ENCODE measurements at places on chromosomes 13 and 19. TPM values are rescaled to one million over a fixed set of nuclear protein-coding genes. Genes with fewer than 3 reads are reported as not detected.

The ERICH4 gene
- total RNA-seq: not detected

The PCID2 gene
- total RNA-seq: 46.8 TPM

The TJP3 gene
- 20.6 TPM for total RNA-seq

The ANKRD24 gene
- 1.5 TPM for total RNA-seq

The B3GNT3 gene
- total RNA-seq: 0.47 TPM

The SLC25A41 gene
- 0.42 TPM for total RNA-seq

The RFPL4AL1 gene
- not detected for total RNA-seq

The ATP4A gene
- total RNA-seq: not detected

The KLK5 gene
- total RNA-seq: not detected

The FPR3 gene
- not detected for total RNA-seq

The SLC7A9 gene
- 0.32 TPM for total RNA-seq

DNA sequence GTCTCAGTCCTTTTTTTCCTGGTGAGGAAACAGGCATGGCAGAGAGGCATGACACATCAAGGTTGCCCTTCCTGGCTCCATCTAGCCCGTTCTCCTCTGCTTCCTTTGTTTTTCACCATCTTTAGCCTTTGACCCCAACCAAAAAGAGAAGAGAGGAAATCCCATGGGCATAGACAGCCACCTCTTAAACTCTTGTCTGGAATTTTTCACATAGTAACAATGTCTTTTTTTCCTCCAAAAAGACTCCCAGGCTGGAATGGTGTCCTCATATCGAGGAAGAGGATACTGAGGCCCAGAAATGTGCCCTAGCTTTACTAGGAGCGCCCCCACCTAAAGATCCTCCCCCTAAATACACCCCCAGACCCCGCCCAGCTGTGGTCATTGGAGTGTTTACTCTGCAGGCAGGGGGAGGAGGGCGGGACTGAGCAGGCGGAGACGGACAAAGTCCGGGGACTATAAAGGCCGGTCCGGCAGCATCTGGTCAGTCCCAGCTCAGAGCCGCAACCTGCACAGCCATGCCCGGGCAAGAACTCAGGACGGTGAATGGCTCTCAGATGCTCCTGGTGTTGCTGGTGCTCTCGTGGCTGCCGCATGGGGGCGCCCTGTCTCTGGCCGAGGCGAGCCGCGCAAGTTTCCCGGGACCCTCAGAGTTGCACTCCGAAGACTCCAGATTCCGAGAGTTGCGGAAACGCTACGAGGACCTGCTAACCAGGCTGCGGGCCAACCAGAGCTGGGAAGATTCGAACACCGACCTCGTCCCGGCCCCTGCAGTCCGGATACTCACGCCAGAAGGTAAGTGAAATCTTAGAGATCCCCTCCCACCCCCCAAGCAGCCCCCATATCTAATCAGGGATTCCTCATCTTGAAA is at the start of gene GDF15:
TSS of gene GDF15 (plus strand) at position 484 of the 868 bp plus-strand sequence. CDS start at position 516, 32 bp downstream.
- H3K36me3 ChIP-seq: no peaks in the 10 kb centered on the region
- peak; percentile 16 for DNase-seq
- no peak within 1 kb of the TSS for H3K27ac ChIP-seq
- H3K4me1 ChIP-seq: peaks cover 11% of the 10 kb centered on the region
- peaks cover 11% of the 10 kb centered on the region for H3K27me3 ChIP-seq
- no peak within 1 kb of the TSS for H3K4me3 ChIP-seq

DNA sequence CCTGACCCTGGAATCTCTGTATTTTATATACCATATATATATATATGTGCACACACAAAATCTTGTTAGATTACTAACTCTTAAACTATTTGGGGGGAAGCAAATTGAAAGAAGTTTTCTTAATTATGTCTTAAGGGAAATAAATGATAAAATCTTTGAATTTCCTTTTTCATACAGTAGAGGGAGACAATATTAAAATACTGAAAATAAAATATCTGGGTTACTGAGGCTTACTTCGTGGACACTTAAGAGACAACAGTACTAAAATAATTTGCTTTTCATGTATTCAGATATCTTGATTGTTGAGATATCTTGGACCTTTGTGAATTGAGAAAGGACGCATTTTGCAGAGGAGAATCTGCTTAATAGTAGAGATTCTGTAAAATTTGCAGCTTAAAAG is 17.0 kb downstream of the SUGT1 start:
- no peaks in the 10 kb centered on the region for H3K27me3 ChIP-seq
- H3K4me3 ChIP-seq: no peak overlapping the region
- peaks cover 55% of the 10 kb centered on the region for H3K36me3 ChIP-seq
- H3K27ac ChIP-seq: no peak overlapping the region

DNA sequence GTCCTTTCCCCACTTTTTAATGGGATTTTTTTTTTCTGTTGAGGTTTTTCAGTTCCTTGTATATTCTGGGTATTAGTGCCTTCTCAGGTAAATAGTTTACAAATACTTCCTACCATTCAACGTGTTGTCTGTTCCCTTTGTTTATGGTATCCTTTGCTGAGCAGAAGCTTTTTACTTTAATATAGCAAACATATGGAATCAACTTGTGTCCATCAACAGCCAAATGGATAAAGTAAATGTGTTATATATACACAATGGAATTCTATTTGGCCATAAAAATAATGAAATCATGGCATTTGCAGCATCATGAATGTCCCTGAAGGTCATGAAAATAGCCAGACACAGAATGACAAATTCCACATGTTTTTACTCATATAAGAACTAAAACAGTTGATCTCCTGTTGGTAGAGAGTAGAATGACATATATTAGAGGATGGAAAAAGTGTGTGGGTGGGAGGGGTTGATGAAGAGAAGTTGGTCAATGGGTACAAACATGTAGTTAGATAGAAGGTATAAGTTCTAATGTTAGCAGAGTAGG is 500.8 kb downstream of the SLITRK6 start:
- H3K27me3 ChIP-seq: no peaks in the 10 kb centered on the region
- no peaks in the 10 kb centered on the region for H3K36me3 ChIP-seq
- H3K27ac ChIP-seq: no peak overlapping the region

DNA sequence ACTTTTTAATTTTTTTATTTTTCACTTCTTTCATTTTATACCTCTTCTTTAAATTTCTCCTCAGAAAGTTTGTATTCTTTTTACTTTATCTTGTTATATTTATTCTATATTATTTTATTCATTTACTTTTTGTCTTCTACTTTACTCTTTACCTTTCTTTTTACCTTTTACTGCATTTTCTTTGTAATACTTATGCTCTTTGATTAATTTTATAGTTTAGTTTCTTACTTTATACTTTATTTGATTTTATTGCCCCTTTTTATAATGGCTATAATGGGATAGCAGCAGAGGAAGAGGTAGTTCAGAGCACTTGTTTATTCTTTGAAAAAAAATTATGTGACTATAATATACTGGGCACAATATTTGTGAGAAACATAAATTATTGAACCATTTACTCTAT is 542.6 kb upstream of the SPRY2 start:
- H3K36me3 ChIP-seq: no peaks in the 10 kb centered on the region
- no peak overlapping the region for H3K27ac ChIP-seq
- no peaks in the 10 kb centered on the region for H3K4me1 ChIP-seq
- no peaks in the 10 kb centered on the region for H3K27me3 ChIP-seq
- no peak overlapping the region for H3K4me3 ChIP-seq

- no peaks in the 10 kb centered on the region for H3K27me3 ChIP-seq
- H3K27ac ChIP-seq: no peak overlapping the region
- no peak for DNase-seq
- H3K4me1 ChIP-seq: peaks cover 48% of the 10 kb centered on the region
- H3K36me3 ChIP-seq: peaks cover 60% of the 10 kb centered on the region
Measured at GRCh38 chr19:8458380-8458779, 13.6 kb downstream of the HNRNPM start.

DNA sequence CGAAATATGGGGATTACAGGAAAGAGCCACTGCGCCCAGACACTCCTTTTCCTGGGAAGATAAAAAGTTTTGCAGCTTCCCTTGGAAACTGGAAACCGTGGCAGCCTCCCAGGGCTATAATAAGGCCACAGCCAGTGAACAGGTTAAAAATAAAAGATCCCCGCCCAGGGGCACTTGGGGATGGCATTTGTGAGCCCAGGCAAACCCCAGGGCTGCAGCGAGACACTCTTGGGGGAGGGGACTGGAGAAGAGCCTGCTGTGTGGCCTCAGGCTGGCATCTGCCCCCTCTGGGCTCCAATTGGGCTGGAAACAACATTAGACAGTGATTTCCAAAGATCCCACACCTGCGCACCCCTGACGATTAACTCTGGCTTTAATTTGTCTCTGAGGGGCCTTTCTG is 11.2 kb downstream of the FEM1A start:
- no peak for DNase-seq
- peaks cover 5% of the 10 kb centered on the region for H3K4me1 ChIP-seq
- H3K27me3 ChIP-seq: no peaks in the 10 kb centered on the region
- H3K27ac ChIP-seq: no peak overlapping the region

- no peaks in the 10 kb centered on the region for H3K4me1 ChIP-seq
- no peak overlapping the region for H3K27ac ChIP-seq
- no peak for DNase-seq
Measured at GRCh38 chr19:21617740-21618339, 112.4 kb downstream of the ZNF429 start.

GRCh38 chr13:95813139-95813538 is 136.2 kb downstream of the DNAJC3 start:
- H3K27ac ChIP-seq: no peak overlapping the region
- H3K36me3 ChIP-seq: no peaks in the 10 kb centered on the region
- H3K4me3 ChIP-seq: no peak overlapping the region

DNA sequence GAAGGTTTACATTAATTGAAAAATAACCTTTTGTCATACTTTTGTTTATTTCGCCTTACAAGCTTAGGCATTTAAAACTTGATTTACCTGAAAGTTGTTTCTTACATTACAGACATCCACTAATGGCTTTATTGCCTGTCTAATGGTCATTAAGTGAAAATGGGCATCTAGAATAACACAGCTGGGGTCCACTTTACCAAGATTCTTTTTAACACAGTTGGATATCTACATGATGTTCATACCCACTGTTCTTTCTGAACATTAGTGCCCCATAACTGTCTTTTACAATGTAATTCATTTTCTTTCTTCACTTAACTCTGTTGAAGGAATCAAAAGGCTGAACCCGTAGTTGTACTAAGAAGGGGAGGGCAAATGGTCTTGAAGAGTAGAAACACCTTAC is 19.8 kb upstream of the KLHL1 start:
- H3K4me1 ChIP-seq: no peaks in the 10 kb centered on the region
- no peaks in the 10 kb centered on the region for H3K36me3 ChIP-seq
- no peak for DNase-seq
- no peak overlapping the region for H3K4me3 ChIP-seq
- H3K27me3 ChIP-seq: no peaks in the 10 kb centered on the region

- no peaks in the 10 kb centered on the region for H3K36me3 ChIP-seq
- no peak overlapping the region for H3K27ac ChIP-seq
- DNase-seq: no peak
- peaks cover 12% of the 10 kb centered on the region for H3K4me1 ChIP-seq
- H3K27me3 ChIP-seq: no peaks in the 10 kb centered on the region
Measured at GRCh38 chr19:3481241-3482090, 1.1 kb upstream of the SMIM24 start.

GRCh38 chr13:72259528-72259927 is 392.5 kb upstream of the DACH1 start:
- DNase-seq: no peak
- no peak overlapping the region for H3K4me3 ChIP-seq
- H3K27ac ChIP-seq: no peak overlapping the region
- no peaks in the 10 kb centered on the region for H3K36me3 ChIP-seq

- no peak overlapping the region for H3K4me3 ChIP-seq
- H3K27me3 ChIP-seq: no peaks in the 10 kb centered on the region
- peak; percentile 21 for DNase-seq
- peak overlapping the region; percentile 71 for H3K27ac ChIP-seq
- peaks cover 41% of the 10 kb centered on the region for H3K4me1 ChIP-seq
Measured at GRCh38 chr19:10551698-10552301, 8.1 kb downstream of the ATG4D start.

GRCh38 chr19:38513762-38514167 is 80.3 kb downstream of the RYR1 start:
- H3K4me3 ChIP-seq: no peak overlapping the region
- DNase-seq: peak; percentile 89
- peaks cover 13% of the 10 kb centered on the region for H3K4me1 ChIP-seq
- no peak overlapping the region for H3K27ac ChIP-seq

- H3K27me3 ChIP-seq: no peaks in the 10 kb centered on the region
- no peaks in the 10 kb centered on the region for H3K4me1 ChIP-seq
- H3K4me3 ChIP-seq: no peak overlapping the region
Measured at GRCh38 chr13:86563308-86563707, 764.1 kb upstream of the SLITRK6 start.

DNA sequence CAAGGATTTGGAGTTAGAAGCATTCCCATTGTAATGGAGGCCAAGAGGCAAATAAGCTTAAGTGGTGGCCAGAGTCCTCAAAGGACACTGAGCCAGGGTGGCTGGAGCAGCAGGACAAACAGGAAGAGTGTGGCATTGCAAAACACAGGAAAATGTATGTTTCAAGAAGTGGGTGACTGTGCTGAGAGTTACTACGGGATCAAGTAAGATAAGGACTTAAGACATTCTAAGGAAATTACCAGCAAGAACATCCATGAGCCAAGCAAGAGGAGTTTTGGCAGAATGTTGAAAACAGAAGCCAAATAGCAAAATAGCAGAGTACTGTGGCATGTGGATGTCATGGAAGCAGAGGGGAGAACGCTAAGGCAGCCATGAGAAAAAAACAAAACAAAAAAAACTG is 104.2 kb downstream of the RAP2A start:
- no peak for DNase-seq
- no peaks in the 10 kb centered on the region for H3K27me3 ChIP-seq
- no peak overlapping the region for H3K4me3 ChIP-seq
- H3K4me1 ChIP-seq: no peaks in the 10 kb centered on the region

Data from CD4-positive, CD25-positive, alpha-beta regulatory T cell (primary cell).